Suppressor macrophage treated with lipopolysaccharide for 1 hour (primary cell): ENCODE measurements at places on chromosomes 16 and 17.

GRCh38 chr17:20281860-20282259, 185.5 kb downstream of the LGALS9B start:
- DNase-seq: peak; percentile 96

GRCh38 chr16:22098405-22099255, 6.3 kb downstream of the VWA3A start:
- peak; percentile 38 for DNase-seq

DNA sequence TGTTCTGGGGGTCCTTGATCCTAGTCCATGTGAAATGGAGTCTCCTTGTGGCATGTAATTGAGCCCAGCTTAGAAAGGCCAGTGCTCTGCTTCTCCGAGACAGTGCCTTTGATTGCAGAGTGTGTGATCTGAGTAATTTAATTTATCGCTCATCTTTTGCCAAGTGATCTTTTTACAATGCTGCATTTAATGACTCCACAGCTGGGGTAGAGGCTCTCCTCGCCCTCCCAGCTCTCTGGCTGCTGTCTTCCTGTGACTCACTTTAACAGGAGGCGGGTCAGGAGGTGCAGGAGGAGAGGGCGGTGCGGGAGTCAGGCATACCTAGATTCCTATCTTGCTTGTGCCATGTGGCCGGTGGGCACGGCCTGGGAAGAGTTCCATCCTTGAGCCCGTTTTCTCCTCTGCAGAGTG, 113.4 kb upstream of the FOXF1 start:
- no peak for DNase-seq

DNA sequence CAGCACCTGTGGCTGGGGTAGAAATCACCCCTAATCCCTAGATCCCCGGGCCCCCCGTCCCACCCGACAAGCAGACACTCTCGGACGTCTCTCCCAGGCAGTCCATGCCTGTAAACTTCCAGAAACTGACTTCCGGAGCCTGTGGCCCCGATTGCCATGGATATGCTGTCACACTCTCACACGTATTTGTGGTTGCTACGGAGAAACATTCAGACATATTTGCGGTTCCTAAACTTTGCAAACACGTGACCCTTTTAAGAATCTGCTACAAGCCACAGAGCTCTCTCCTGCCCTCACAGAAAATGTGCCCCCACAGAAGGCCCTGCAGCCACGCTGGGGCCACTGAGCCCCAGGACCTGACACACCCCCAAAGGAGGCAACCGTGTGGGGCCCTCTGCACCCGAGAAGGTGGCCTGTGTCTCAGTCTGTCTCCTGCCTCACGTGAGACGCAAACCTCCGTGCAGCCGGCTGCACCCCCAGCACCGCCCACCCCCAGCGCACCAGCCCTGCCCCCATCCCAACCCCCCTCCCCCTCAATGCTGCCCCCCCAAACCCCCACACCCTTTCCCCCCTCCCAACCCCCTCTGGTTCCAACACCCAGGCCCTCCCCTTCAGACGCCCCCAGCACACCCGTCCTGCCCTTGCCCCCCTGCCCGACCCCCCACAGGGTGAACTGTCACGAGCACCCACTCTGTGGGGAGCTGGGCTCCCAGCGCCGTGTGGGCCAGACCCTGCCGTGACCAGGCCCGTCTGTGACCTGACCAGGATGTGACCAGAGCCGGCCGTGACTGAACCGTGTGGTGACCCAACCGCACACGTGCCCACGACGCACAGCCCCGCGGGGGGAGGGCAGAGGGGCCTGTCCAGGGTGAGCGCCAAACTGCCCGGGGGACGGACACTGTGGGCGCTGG, 66.3 kb upstream of the METRNL start:
- no peak for DNase-seq

GRCh38 chr17:10018461-10018891, 113.4 kb upstream of the RCVRN start:
- DNase-seq: peak; percentile 78

DNA sequence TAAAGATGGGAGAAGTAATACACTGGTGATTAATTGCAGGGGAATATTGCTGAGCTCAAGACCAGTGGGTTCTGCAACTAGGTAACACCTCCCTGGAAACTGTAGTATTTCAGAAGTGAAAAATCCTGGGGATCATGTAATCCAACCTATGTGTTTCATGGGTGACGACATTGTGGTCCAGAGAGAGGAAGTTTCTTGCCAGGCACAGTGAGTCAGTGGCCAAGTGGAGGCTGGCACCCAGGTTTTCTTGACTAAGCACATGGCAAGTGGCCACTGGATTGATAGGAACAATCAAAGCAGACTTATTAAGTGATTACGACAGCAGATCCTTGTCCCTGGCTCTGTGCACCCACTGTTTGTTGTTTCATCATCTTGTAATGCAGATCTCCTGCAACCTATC, 14.6 kb upstream of the CIITA start:
- DNase-seq: peak; percentile 97

DNA sequence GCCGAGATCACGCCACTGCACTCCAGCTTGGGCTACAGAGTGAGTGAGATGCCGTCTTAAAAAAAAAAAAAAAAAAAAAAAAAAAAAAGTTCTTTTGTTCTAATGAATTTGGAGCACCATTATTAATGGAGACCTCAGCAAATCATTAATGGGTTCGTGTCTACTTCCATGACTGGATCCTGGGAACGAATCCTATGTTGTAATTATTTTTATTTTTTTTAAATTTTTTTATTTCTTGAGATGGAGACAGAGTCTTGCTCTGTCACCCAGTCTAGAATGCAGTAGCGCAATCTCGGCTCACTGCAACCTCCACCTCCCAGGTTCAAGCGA, 30.7 kb downstream of the SPOP start:
- no peak for DNase-seq

- no peak for DNase-seq
Observed at GRCh38 chr17:64687961-64688360, 25.9 kb upstream of the SMURF2 start.

GRCh38 chr16:3431779-3432219, 11.5 kb downstream of the ZNF597 start:
- DNase-seq: peak; percentile 39

DNA sequence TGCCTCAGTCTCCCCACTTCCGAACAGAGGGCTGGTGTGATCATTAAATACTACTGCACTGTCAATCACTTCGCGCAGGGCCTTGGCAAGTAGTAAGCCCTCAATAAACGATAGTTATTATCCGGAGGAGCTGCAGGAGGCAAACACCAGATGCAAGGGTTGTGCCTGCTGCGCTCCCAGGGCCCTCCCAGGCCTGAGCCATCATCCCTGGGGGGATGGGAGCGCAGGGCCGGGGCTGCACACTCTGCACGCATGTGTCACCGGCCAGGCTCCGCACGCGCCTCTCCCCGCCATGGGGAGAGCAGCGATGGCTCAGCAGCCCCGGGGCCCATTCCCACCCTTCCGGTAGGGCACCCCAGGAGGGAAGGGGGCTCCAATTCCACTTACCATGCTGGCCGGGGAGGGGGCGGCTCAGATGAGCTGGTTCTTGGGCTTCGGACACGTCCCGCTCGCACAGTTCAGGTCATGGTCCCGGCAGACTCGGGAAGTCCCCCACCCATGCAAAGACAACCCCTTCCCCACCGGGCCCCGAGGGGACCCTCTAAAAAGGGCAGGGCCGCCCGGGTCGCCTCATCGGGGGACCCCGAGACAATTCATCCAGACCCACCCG, 681 bp downstream of the XPO6 start:
- DNase-seq: peak; percentile 79

GRCh38 chr17:379531-380465, 27.2 kb upstream of the RPH3AL start:
- no peak for DNase-seq

DNA sequence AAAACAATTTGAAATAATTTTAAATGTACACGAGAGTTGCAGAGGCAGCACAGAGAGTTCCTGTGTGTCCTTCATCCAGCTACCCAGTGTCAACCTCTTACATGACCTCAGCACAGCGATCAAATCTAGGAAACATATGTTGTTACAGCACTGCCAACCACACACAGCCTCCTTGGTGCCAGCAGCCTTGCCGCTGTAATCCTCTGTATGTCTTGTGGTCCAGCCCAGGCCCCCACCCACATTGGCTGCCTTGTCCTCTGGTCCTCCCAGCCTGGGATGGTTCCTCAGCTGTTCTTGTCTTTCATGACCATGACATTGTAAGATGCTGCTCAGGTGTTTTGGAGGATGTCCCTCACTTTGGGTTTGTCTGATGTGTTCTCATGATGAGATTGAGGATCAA, 178.0 kb downstream of the RPTOR start:
- no peak for DNase-seq

DNA sequence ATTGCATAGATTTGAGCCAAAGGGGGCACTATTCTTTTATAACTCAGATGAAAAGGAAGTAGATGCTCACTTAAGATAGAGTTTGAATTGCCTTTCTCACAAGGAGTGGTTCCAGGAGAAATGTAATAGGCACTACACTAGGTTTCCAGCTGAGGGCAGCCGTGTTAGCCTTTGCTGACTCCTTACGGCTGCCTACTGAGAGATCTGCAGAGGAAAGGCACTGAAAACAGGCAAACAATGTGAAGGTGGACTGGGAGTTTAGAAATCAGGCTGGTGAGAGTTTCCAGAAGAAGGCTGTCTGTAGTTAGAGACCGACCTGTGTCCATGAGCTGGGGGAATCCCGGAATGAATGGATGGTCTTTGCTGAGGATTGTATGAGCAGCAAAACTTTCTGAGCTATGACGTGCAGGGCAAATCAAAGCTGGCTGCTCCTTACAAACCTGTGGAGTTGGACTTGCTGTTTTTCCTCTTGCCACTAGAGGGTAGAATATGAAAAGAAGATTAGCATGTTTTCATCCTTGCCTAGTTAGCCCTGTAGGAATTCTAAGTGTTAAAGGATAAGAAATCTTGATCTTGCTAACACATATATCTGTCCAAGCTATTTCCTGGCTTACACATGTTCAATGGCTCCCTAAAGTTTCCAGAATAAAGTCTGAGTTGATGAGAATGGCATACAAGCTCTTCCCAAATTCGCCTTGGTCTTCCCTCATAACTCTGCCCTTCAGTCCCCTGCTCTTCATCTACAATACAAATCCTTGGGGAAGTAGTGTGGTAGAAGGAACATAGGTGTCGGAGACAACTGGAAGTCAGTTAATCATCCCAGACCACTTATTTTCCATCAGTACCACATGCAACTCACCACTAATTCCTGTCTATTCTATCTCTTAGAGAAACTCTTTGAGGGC, 20.1 kb upstream of the TAOK1 start:
- peak; percentile 88 for DNase-seq

DNA sequence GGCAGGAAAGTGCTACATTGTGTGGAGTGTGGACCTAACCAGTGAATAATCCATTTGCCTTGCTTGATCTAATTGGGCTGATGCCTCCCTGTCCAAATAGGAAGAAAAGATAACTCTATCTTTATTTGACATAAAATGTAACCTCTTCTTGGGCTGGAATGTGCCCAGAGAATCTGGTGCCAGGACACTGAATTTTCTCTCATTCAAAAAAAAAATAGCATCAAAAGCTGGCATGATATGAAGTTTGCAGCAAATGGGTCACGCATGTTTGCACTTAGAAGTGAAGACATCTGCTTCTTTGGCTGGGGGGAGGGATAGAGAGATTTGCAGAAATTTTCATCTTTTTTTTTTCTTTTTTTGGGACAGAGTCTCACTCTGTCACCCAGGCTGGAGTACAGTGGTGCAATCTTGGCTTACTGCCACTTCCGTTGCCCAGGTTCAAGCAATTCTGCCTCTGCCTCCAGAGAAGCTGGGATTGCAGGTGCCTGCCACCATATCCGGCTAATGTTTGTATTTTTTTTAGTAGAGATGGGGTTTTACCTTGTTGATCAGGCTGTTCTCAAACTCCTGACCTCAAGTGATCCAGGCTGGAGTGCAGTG, 478.2 kb upstream of the EEF2KMT start:
- no peak for DNase-seq

GRCh38 chr17:21043296-21044232, 753 bp upstream of the USP22 start:
- peak; percentile 84 for DNase-seq

- no peak for DNase-seq
Observed at GRCh38 chr17:7748076-7748775, 30.7 kb downstream of the DNAH2 start.

DNA sequence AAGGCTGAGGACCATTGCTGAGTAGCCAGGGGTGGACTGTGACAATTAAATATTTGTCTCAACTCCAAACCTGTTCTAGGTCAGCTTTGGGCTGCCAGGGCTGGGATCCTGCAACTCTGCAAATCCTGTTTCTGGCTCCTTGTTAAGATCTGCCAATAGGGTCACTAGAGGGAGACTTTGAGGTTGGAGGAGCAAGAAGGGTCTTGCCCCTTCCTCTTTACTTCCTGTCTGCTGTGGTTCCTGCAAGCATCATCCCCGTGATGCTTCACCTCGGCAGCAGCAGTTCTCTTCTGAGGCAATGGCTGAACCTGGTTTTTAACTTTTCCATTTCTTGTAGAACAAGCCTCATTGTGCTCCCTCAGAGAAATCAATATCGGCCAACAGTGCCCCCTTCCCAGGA, 124.6 kb downstream of the IRX5 start:
- DNase-seq: no peak

DNA sequence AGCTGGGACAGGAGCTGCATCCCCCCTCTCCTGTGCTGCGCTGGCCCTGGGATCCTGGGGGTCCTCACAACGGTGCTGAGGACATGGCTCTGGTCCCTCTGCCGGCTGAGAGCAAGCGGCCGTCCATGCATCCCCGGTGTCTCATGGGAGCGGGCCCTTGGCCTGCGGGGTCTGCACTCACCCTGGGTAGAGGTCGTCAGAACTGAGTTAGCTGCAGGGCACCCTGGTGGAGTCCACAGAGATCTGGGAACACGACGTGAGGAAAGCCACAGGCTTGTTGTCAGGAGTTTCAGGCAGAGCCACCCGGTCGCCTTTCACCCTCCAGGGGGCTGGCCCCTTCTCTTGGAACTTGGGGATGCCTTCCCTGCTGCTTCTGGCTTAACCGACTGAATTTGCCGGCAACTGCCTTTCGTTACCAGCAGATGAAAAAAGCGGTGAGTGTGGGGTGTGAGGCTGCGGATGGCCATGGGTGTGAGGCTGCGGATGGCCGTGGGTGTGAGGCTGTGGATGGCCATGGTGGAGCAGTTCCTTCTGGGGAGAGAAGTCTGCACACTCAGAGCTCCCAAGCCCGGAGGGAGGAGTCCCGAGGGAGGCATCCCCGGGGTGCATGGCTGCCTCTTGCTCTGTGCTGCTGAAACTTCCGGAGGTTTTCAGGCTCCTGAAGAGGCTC, 81.7 kb downstream of the LMF1 start:
- no peak for DNase-seq

DNA sequence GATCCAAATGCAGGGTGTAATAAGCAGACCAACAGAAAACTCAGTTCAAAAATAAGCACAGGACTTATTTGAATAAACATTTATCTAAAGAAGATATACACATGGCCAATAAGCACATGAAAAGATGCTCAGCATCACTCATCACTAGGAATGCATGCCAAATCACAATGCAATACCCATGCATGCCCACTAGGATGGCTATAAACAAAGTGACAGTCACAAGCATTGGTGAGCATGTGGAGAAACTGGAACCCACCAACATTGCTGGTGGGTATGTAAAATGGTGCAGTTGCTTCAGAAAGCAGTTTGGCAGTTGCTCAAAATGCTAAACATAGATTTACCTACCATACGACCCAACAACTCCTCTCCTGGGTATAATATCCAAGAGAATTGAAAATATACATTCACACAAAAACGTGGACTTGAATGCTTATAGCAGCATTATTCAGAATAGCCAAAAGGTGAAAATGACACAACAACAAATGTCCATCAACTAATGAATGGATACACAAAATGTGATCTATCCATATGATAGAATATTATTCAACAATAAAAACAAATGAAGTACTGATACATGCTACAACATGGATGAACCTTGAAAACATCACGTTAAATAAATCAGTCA, 20.1 kb downstream of the UBE2O start:
- no peak for DNase-seq
